Prostate gland (tissue), 2 donors: ENCODE measurements at places on chromosomes 11 and 22.
A peak's percentile ranks its signal among the peaks of the same experiment; 100 is the strongest.

GRCh38 chr11:68735125-68735524 is 16.2 kb downstream of the TESMIN start:
- no peaks in the 10 kb centered on the region for H3K36me3 ChIP-seq
- H3K4me1 ChIP-seq, result peaks cover 3% of the 10 kb centered on the region
- DNase-seq, result no peak
- no peaks in the 10 kb centered on the region for H3K27me3 ChIP-seq

DNA sequence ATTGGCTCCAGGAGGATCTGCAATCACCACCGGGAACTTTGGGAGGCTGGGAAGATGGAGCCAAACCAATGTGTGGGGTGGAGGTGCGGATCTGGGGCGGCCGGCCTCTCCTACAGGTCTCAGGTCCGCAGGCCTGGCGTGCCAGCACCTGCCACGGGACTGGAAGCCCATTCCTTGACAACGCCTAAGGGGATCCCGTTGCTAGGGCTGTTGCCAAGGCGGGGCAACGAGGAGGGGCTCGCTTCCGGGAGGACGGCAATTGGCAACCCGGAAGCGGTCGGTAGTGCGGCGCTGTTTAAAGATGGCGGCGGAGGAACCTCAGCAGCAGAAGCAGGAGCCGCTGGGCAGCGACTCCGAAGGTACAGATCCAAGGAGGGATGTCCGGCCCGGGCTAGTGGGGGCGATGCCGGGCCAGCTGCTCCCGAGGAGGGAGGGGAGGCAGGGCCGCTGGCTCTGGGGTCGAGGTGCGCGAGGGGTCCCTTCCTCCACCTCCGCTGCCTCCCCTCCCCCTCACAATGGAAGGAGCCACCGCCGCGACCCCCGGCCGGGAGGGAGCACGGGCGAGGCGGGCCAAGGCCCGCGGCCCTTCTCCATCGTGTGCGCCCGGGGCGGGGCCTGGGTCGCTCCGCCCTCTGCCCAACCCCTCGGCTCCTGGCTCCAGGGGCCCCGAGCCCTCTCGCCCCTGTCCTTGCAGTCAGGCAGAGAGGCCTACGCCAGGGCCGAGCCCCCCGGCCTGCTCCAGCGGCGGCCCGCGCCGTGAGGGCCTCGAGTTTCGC is at the start of gene OTUB1:
Gene OTUB1 (plus strand): TSS at position 283 of the 776 bp plus-strand sequence. CDS start 19 bp downstream, at position 302.
- peaks cover 7% of the 10 kb centered on the region for H3K4me1 ChIP-seq
- peaks cover 4% of the 10 kb centered on the region for H3K36me3 ChIP-seq
- H3K27ac ChIP-seq, result peak within 1 kb of the TSS; percentile 78

DNA sequence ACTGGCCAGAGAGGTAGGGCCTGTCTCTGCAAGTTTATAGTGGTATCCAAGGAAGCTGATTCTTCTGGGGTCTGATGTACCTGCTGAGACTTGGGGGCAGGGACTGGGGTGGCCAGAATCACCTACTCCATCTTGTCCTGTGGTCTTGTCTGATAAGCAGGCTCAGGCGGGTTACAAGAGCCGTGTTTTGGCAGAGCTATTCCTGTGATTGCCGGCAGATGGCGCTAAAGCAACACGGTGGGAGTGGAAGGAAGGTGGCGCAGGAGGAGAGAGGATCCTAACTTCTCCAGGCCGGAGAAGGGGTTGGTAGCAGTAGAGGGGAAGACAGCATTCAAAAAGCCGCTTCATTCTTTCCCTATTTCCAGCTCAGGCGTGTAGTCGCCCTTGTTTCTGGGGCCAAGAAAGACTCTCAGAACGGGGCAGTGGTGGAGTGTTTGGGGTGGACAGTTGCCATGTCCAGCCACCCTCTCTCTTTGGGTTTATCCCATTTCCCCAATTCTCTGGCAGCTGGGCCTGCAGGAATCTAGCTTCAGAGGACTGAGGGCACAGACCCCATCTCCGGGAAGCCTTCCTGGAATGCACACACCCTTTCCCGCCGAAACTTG is 15.1 kb downstream of the CHRM1 start:
- peak overlapping the region; percentile 81 for H3K27ac ChIP-seq
- no peak overlapping the region for H3K4me3 ChIP-seq
- H3K36me3 ChIP-seq, result no peaks in the 10 kb centered on the region
- DNase-seq, result peak; percentile 81
- H3K27me3 ChIP-seq, result no peaks in the 10 kb centered on the region

- no peak for DNase-seq
- H3K4me3 ChIP-seq, result no peak overlapping the region
- no peaks in the 10 kb centered on the region for H3K27me3 ChIP-seq
- H3K36me3 ChIP-seq, result no peaks in the 10 kb centered on the region
- H3K4me1 ChIP-seq, result no peaks in the 10 kb centered on the region
Measured at GRCh38 chr22:44974454-44974853, 35.4 kb downstream of the PHF21B start.
